ENCODE measurements at places on chromosomes 1 and 21.

GRCh38 chr1:240706150-240706935, 94.4 kb upstream of the GREM2 start:
- no peak for DNase-seq

DNA sequence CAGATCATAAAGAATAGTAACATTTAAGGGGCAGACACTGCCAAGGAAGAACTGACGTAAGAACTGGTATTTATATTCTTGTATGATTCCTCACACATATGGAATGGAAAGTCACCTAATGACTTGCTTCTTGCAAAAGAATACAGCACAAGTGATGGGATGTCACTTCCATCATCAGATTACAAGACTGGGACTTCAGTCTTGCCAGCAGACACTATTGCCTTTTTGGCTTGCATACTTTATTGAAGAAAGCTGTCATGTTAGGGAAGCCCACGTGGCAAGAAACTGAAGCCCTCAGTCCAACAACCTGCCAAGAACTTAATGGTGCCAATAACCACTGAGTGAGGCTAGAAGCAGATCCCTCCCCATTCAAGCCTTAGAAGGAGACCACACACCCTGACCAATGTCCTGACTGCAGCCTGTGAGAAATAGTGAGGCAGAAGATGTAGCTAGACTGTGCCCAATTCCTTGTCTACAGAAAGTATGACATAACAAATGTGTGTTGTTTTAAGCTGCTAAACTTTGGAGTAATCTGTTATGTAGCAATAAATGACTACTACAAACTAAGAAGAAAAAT, 12.0 kb downstream of the EGLN1 start:
- DNase-seq: peak; percentile 14

DNA sequence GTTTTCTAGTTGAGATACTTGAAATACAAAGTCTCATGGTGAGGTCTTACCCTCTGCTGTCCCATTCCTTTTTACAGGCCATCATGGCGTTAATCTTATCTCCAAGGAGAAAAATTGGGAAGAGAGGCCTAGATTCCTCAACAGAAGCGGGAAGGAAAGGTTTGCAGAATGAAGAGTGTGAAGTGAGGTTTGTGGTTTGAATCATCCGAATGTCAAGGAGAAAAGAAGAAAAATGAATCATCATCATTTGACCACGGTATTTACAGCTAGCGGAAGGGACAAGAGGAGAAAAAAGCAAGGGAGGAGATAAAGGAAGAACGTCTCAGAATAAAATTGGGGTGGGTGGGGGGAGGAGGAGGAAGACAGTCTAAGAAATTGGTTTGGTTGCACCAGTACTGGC, 935 bp upstream of the COG2 start:
- no peak for DNase-seq

DNA sequence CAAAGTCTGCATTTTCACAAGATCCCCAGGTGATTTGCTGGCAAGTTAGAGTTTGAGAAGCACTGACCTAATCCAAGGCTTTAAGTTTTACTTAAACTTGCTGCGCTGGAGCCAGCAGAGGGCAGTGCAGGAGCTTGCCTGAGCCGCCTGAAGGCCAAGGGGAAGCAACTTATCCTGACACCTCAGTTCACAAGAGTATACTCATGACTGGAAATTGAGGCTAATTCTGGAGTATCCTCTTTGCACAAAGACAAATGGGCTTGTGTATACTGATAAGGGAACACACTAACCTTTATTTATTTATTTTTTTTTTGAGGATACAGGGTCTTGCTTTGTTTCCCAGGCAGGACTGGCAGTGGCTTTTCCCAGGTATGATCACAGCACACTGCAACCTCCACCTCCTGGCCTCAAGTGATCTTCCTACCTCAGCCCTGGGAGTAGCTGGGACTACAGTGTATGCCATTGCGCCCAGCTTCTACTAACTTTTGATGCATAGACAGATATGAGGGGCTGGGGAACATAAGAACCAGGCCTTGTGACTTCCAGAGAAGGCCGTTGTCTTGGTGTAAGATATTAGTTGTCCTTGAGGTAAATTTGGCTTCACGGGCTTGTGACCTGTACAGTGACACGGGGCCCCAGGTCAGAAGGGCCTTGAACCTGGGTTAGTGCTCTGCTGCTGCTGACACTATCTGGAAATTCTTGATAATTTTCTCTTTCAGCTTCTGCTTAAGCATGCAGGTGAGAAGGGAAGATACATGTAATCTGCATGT, 29.0 kb upstream of the SLAMF1 start:
- DNase-seq: peak; percentile 21

GRCh38 chr1:218488986-218489385, 143.8 kb downstream of the TGFB2 start:
- DNase-seq: no peak

- no peak for DNase-seq
These were observed 453.3 kb downstream of the COL11A1 start for GRCh38 chr1:102655034-102655433.

- peak; percentile 52 for DNase-seq
These were observed 95.3 kb downstream of the ABCA4 start for GRCh38 chr1:94025383-94026340.

GRCh38 chr1:234559902-234560676, 49.9 kb downstream of the IRF2BP2 start:
- no peak for DNase-seq

GRCh38 chr1:210246447-210246846, 13.9 kb downstream of the SERTAD4 start:
- no peak for DNase-seq

DNA sequence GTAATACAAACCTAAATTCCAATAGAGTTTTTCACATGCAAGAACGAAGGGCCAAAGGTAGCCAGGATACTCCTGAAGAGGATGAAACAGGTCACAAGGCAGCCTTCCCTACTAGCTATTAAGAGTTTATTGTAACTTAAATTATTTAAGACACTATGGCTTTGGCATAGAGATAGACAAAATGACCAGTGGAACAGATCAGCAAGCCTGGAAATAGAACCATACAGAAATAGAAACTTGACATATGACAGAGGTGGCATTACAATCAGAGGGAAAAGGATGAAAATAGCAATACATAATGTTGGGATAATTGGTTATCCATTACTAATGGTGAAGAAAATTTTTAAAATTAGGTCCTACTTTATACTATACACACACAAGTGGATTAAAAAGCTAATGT, 16.5 kb downstream of the GFI1 start:
- DNase-seq: no peak

- no peak for DNase-seq
These were observed 12.2 kb downstream of the METTL13 start for GRCh38 chr1:171793636-171794035.

- no peak for DNase-seq
These were observed 96.9 kb upstream of the EDN2 start for GRCh38 chr1:41581216-41582003.

DNA sequence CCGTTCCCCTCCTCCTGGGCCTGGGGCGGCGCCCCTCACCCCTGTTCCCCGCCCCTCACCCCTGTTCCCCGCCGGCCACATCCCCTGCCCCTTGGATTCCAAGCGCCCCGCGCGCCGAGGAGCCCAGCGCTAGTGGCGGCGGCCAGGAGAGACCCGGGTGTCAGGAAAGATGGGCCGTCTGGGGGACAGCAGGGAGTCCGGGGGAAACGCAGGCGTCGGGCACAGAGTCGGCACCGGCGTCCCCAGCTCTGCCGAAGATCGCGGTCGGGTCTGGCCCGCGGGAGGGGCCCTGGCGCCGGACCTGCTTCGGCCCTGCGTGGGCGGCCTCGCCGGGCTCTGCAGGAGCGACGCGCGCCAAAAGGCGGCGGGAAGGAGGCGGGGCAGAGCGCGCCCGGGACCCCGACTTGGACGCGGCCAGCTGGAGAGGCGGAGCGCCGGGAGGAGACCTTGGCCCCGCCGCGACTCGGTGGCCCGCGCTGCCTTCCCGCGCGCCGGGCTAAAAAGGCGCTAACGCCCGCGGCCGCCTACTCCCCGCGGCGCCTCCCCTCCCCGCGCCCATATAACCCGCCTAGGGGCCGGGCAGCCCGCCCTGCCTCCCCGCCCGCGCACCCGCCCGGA, at the start of gene TP73:
Gene TP73 (plus strand): TSS at position 587 of the 618 bp plus-strand sequence. CDS start 29,850 bp downstream, outside the sequence.
- DNase-seq: peak; percentile 59

DNA sequence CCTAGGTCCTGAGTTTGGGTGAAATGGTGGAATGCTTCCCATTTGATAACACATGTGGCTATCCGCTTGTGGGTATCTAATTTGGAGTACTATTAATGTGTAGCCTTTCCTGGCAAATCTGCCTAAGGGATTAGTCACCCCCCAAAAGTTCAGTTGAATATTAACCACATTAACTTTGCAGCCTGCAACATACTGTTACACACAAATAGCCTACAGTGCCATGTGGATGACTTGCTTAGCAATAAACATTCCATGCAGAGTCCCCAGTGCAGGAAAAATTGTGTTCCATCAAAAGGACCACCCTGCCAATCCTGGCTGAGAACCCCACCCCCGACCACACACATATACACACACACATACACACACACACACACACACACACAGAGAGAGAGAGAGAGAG, 303.3 kb upstream of the ESRRG start:
- no peak for DNase-seq

DNA sequence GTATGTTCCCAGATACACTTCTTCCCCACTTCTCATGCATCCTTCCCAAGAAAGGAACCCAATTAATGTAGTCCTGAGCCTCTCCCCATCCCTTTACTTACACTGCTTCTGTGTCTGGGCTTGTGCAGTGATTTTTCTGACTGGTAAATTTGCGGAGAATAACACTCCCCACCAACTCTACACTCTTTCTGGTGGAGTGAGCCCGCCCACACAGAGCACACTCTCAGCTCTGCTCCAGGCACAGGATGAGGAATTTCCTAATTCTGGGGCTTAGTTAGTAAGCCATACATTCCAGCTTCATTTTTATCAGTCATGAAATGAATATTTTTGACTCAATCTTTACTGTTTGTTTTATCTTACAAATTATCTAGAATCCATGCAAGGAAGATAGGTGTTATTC, 38.6 kb downstream of the FMO4 start:
- DNase-seq: no peak

GRCh38 chr1:48080331-48081255, 83.4 kb upstream of the TRABD2B start:
- DNase-seq: no peak

Measured in NCI-H446 treated with DMSO at 0.1 percent for 48 hours (cell line).